KBM-7 (cell line): ENCODE measurements at places on chromosomes 11 and 22.

DNA sequence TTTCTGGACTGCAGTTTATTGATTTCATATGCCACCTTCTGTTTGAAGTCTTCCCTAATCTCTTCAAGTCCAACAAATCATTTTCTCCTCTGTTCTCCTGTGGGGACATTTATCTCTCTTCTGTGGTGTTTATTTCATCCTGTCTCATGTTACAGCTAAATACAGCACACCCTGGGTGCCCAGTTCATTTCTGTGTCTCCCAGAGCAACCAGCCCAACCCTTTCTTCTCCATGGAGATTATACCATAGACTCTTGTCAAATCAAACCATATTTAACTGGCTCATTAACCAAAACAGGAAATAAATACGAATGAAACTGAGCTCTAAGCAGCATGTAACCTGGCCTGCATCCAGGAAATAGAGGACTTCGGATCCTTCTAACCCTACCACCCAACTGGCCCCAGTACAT lies at the start of gene MS4A8:
Gene MS4A8 (plus strand): TSS at position 329 of the 408 bp plus-strand sequence. CDS start 1,249 bp downstream, outside the sequence.
- DNase-seq = no peak

DNA sequence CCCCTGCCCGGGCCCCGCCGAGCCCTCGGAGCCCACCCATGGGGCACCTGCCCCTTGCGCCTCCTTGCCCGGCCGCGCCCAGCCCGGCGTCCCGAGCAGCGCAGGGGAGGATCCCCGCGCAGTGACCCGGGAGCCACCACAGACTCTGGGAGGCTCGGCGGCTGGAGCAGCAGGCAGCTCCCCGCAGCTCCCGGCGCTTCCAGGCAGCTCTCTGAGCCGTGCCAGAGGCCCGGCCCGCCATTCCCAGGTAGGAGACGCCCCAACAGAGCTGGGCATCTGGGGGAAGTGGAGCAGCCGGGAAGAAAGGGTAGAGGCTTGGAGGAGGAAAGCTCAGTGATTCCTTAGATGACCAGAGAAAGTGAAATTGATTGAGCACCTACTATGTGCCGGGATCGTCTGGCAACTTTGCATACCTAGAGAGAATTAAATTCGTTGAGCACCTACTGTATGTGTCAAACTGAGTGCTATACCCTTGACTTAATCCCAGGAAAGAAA lies 670 bp downstream of the RASD2 start:
- DNase-seq = no peak

DNA sequence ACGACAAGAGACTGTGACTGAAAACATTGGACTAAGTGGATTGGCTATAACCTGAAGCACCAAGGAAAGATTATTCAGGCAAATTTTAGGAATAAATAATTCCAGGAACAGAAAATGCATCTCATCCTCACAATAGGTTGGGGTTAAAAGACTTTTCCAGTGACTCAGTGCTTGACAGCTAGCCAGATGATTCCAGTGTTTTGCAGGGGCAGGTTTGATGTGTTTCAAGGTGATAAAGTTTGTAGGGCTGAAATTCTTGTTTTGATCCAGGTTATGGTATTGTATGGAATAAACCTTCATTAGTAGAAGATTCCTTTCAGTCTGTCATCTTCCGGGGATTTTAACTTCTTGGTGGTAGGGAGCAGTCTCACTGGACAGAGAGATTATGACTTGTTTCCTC lies 2.3 kb downstream of the EXT2 start:
- DNase-seq = no peak

DNA sequence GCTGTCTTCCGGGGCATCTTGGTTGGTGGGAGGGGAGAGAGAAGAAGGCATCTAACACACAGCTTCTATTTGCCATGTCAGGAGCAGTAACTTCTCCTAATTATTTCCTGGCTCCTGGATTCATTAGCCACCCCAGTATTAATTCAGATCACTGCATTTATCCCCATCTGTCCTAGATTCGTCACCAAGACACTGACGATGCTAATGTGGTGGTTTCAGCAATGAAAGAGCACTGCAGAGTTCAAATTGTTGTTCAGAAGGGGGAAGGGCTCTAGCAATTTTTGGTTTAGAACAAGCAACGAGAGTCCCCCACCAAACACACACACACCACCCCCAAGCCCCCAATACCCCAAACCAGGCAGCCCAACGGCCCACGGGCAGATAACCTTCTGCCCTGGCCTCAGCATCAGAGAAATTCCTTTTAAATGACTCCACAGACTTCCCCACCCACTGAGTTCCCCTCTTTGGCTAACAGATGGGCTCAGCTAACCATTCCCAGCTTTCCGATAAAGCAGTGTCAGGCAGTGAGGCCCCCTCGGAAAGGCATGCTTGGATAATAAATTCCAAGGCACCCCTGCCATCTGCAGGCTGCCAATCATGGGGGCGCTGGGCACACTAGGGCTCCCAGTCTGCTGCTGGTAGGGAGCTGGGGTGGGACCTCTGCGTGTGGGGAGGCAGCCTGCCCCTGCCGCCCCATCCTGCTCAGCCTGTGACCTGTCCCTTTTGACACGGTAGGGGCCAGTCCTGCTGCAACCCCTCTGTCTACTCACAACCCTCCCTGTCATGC lies 453.5 kb downstream of the MIAT start:
- DNase-seq = no peak

DNA sequence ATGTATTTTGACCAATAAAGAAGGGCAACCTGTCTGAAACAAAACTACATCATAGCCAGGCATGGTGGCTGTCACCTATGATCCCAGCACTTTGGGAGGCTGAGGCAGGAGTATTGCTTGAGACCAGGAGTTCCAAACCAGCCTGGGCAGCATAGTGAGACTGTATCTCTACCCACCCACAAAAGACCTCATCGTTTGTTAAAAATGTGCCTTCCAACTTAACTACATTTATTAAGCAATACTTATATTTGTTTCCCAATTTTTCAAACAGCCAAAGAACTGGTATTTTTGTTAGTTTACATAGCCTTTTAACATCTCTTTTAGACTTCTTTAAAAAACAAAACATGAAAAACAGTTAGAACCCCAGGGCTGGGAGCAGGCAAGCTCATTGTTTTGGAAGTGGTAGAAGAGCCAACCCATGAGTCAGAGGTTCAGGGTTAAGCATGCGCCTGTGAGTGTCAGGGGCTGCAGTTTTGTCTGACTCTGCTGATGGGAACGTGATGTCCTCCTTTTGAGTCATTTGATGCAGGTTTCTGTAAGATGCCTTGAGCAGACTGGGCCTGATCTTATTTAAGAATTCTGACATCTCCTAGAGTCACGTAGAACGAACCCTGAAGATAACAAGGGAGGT lies 53.9 kb upstream of the CRTAM start:
- DNase-seq = no peak

DNA sequence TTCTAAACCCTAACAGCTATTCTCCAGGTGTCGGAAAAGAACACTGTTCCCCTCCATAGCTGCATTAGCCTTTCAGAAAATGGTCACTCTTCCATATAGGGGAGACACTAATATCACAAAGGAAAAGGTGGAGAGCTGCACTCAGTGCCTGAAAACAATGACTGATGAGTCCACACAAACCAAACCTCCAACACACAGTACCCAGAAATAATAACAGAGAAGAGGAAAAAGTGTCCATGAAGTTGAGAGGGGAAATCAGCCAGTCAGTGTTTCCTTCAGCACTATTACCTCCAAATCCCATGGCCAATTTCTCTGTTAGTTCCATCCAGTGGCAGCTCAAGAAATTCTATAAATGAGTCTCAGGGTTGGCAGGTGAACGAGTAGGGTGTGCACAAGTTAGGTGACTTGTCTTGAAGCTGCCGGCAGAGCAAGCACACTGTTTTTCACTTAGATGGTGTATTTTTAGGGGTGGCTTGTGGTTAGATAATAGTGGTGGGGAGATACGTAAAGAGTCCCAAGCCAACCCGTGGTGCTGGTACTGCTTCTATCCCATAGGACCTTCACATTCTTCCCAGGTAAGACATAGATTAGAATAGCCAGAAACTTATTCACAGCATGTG lies 84.5 kb upstream of the CHRM4 start:
- DNase-seq = no peak

DNA sequence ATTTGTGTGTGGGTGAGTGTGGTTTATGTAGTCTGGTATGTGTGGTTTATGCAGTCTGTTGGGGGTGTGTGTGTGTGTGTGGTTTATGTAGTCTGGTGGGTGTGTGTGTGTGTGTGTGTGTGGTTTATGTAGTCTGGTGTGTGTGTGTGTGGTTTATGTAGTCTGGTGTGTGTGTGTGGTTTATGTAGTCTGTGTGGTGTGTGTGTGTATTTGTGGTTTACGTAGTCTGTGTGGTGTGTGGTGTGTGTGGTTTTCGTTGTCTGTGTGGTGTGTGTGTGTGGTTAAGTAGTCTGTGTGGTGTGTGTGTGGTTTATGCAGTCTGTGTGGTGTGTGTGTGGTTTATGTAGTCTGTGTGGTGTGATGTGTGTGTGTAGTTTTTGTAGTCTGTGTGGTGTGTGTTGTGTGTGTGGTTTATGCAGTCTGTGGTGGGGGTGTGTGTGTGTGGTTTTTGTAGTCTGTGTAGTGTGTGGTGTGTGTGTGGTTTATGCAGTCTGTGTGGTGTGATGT lies 26.2 kb upstream of the PARVG start:
- DNase-seq = peak; percentile 34

GRCh38 chr22:37024339-37025157 lies 5.0 kb downstream of the MPST start:
- DNase-seq = no peak

DNA sequence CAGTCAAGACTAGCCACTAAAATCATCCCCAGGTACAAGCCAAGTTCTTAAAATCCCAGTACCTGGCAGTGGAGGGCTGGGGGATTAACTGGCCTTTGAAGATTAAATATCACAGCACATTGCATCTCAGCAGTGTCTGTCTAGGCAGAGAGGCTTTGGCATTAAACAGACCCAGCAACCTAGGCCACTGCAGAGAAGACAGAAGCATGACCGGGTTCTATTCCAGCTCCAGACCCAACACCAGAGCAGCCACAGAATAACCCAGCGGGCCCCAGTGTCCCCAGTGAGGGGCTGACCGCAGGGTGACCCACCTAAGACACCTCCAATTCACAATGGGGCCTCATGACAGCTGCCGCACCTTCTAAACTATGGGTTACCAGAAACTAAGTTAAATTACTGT lies 88.2 kb downstream of the SHANK2 start:
- DNase-seq = no peak

GRCh38 chr11:97794876-97795275 lies 1225.9 kb upstream of the CNTN5 start:
- DNase-seq = no peak

DNA sequence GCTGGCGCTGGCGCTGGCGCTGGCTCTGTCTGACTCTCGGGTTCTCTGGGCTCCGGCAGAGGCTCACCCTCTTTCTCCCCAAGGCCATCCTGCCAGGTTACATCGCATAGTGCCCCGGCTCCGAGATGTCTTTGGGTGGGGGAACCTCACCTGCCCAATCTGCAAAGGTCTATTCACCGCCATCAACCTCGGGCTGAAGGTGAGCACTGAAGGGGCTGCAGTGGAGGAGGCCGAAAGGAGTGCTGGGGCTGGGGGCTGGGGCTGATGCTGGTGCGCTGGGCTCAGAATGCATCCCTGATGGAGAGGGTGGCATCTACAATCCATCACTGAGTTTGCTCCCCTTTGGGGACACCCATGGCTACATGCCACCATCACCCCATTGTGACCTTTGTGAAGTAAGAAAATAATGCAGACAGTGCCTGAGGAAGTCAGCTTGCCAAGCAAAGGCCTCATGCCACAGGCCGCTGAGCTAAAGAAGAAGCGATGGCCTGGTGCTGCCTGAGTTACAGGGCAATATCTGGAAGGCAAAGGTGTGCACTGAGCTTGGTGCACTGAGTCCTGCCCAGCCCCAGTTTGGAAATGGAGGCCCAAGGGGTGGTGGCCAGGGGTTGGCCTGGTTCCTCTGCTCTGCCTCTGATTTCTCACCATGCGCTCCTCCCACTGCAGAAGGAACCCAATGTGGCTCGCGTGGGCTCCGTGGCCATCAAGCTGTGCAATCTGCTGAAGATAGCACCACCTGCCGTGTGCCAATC lies 620 bp downstream of the SMPD1 start:
- DNase-seq = no peak

GRCh38 chr11:96074551-96075310 lies 150.8 kb upstream of the MTMR2 start:
- no peak for DNase-seq

DNA sequence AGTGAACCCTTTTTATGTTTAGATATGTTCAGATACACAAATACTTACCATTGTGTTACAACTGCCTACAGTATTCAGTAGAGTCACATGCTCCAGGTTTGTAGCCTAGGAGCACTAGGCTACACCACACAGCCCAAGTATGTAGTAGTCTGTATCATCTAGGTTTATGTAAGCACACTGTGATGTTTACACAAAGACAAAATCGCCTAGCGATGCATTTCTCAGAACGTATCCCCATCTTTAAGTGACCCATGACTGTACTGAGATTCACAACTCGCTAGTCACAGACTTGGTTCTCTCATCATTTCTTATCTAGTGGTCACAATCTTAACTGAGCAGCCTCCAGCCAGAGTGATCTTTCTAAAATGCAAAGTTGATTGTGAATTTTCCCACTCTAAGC lies 119.2 kb downstream of the RASSF10 start:
- no peak for DNase-seq

DNA sequence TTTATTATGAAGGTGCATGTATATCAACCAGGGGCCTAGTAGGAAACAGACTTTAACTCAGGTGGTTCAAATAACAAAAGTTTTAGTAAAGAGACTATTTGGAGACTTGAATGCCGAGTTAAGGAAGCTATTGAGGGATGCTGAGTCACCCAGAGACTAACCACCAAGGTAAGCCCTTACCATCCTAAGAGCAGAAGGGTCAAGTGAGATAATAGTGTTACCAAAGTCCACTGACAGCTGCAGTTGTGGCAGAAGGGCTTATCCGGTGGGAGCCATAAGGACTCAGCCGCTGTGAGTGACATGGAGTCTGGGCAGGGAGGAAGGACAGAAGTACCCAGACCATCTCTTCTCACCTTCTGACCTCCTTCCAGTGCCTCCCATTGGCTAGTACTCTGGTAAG lies 134.0 kb downstream of the INSC start:
- DNase-seq = no peak

GRCh38 chr11:77183431-77183984 lies 55.5 kb downstream of the MYO7A start:
- no peak for DNase-seq

- DNase-seq = no peak
Measured at GRCh38 chr11:117610901-117611300, 186.1 kb downstream of the DSCAML1 start.

DNA sequence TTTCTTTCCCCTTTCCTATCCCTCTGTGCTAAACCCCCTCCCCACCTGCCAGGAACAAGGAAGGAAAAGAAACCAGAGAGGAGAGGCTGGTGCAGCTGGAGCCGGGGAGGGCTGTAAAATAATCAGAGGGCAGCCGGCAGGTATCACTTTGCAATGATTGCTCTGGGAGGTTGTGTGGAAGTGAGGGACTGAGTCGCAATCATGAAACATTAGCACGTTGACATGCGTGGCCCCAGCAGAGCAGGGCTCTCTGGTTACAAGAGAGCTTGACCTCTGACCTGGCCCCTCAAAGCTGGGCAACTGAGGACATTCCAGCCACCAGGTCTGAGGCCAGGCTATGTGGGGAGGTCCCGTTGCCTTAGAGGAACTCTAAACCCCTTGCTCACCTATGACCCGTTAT lies 170.8 kb upstream of the BDNF start:
- DNase-seq = no peak
